AG04449 (cell line): ENCODE measurements at places on chromosomes 13 and 19.

GRCh38 chr13:34087791-34088190, 269.8 kb downstream of the RFC3 start:
- DNase-seq, result no peak

DNA sequence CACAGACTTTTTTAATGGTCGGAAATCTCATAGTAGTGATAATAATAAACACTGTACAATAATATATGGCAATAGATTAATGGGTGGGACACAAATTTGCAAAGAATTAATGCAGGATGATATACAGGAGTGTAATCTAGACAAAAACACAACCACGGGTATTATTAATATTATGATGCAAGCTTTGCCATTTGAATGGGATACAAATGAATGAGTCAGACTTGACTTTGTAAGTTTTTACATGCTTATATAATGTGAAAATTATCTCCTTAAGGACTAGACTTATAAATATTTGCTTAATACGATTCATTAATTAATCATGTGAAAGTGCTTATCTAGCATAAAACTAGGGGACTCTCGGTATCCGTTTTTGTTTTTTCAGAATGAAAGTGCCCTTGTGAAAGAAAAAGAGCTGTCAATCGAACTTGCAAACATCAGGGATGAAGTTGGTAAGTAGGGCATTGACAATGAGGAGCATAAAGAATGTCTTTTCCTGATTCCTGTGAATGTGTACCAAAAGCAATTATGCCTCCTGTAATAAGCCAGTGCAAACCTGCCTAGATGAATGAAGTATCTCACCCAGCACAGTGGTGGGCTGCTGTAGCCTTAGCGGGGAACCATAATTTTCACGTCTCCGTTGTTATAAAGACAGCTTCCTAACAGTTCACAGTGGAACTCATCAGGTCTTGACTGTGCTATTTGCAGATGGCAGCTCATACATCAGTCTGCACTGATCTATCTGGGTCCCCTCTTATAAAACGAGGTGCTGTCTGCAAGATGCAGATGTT, 155.7 kb downstream of the SLC7A1 start:
- DNase-seq, result no peak

DNA sequence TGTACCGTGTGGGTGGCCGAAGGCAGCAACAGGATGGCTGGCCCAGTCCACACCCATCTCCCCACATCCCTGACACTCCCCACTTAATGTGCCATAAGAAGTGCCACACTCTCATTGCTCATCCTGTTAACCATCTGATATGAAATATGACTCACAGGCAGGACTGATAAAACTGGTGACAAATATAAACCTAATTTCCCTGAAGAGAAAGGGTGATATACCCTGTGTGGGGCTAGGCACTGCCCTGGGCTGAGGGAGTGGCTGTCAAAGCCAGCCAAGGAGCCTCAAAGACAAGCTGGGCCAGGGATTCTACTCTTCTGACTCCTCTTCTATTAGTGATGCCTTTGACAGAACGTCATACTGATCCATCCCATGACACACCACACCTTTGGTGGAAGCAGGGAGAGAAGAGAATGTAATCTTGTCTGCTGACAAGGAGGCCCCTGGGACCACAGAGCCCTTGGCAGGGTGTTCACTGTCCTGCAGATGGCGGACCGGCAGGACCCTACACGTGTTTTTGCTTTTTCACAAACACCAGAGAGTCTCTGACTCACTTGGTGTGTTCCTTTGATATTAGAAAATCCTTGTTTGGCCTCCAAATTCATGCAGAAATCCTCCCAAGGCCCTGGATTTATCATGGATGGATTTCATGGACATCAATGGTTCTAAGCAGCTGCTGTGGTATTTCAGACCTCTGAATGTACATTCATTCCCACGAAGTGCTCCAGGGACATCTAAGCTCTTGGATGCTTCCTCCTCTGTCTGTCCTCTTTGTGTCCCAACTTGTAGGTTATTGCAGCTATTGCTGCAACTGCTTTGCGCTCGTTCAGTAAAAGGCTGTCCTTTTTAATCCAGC, 98.0 kb upstream of the WASF3 start:
- DNase-seq, result no peak

DNA sequence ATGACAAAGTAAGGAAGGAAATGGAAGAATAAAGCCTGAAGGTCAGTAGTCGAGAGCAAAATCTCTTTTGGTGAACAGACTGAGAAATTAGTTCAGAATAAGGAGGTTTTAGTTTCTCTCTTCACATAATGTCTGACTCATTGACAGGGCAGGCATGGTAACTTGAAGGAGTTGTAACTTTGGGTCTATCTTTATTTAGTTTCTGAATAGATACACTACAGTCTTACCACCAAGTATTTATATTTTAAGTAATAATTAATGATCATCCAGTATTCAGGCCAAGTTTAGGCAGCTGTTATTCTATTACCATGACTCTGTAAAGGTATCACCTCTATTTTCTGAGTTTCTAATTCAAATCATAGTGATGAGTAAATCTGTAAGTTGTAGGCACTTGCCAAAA, 219.9 kb downstream of the SPRY2 start:
- no peak for DNase-seq

- DNase-seq, result no peak
Measured at GRCh38 chr19:49417088-49417487, 6.2 kb downstream of the PTH2 start.

GRCh38 chr19:12756150-12756883, 4.7 kb downstream of the BEST2 start:
- no peak for DNase-seq

- no peak for DNase-seq
Measured at GRCh38 chr19:46009530-46010510, 13.0 kb downstream of the PGLYRP1 start.

DNA sequence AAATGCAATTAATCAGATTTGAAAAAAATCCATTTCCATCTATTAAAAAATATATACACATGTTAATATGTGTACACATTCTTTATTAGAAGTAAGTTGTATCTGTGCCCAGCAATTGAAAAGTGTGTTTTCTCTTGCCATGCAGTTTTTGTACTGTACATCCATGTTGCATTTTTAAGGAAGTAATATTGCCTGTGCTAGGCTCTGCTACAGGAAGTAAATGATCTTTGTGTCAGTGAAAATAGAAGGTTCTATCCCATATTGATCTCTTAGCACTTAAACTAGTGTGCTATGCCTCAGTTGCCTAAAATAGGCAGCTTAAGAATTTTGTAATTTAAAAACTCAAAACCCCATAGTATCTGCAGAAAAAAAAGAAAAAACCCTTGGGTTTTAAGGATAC, 122.5 kb downstream of the CDK8 start:
- DNase-seq, result no peak

GRCh38 chr13:100491164-100491842, 97.3 kb downstream of the GGACT start:
- DNase-seq, result no peak

DNA sequence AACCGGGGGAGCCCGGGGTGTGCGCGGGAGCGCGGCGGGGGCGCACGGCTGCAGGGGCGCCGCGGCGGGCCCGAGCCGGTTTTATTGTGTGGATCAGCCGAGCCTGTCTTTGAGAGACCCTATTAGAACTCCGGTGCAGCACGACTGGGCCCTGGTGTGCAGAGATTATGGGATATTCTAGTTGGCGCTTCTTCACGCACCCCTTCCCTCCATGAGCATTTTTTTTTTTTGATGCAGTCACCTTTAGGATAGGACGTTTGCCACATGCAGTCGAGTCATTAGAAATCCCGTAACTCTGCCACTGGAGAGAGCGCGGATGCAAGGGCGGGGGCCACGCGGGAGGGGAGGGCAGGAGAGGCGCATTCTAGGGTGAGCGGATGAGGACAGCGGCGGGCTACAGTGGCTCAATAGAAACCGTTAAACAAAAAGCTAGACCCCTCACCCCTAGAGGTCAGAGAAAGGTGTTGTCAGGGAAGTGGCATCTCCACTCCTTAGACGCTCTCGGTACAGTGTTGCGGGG, 3.7 kb downstream of the FGF9 start:
- no peak for DNase-seq

DNA sequence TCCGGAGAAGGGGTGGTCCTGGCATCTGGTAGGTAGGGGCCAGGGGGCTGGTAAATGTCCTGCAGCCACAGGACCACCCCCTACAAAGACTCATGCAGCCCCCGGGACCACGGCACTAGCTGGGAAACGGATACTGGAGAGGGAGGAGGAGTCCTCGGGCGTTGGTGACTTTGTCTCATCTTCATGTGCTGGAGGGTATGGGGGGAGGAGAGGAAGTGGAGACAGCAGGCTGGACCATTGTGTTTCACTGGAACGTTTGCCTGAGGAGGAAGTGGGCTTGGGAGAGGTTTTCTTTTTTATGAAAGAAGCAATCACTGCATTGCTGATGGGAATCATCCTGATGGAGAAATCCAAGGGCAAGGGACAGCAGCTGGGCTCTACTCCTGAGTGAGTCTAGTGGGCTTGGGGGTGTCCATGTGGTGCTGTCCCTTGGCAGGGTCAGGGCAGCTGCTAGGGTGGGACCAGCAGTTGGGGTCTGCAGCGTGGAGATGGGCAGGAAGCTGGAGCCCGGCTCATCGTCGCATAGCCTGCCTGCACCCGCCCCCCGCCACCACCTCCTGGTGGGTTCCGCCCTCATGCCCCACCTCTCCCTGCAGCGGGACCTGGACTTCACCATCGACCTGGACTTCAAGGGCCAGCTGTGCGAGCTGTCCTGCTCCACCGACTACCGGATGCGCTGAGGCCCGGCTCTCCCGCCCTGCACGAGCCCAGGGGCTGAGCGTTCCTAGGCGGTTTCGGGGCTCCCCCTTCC, 1.7 kb upstream of the ADM5 start:
- DNase-seq, result no peak

DNA sequence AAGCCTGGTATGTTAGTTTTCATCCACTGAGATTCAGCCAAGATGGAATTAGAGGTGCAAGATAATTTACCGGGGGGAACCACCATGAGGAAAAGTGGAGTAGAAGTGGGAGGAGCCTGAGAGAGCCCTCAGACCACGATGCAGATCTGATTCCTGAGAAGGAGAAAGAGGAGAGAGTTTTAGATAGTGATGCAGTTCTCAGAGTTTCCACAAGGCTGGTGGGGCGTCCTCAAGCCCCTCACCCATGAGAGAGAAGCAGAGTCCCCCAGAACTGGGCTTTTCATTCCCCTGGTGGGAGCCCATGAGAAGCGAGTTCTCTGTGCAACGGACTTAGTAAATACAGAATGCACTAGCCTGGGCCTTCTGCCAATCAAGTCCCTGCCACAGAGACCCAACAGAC, 18.1 kb downstream of the CEACAM5 start:
- no peak for DNase-seq

GRCh38 chr13:43546251-43546650, 240.5 kb downstream of the ENOX1 start:
- DNase-seq, result no peak

- no peak for DNase-seq
Measured at GRCh38 chr13:46321494-46322225, 65.4 kb downstream of the RUBCNL start.

- no peak for DNase-seq
Measured at GRCh38 chr13:110978390-110978789, 63.5 kb upstream of the ANKRD10 start.

DNA sequence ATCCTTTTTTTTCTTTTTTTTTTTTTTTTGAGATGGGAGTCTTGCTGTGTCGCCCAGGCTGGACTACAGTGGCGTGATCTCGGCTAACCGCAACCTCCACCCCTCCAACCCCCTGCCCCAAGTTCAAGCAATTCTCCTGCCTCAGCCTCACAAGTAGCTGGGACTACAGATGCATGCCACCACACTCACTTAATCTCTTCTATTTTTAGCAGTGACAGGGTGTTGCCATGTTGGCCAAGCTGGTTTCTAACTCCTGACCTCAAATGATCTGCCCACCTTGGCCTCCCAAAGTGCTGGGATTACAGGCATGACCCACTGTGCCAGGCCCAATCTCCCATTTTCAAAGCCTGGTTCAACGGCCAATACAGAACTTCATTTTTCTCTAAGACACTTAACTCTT, 9.1 kb downstream of the FOXO1 start:
- no peak for DNase-seq

DNA sequence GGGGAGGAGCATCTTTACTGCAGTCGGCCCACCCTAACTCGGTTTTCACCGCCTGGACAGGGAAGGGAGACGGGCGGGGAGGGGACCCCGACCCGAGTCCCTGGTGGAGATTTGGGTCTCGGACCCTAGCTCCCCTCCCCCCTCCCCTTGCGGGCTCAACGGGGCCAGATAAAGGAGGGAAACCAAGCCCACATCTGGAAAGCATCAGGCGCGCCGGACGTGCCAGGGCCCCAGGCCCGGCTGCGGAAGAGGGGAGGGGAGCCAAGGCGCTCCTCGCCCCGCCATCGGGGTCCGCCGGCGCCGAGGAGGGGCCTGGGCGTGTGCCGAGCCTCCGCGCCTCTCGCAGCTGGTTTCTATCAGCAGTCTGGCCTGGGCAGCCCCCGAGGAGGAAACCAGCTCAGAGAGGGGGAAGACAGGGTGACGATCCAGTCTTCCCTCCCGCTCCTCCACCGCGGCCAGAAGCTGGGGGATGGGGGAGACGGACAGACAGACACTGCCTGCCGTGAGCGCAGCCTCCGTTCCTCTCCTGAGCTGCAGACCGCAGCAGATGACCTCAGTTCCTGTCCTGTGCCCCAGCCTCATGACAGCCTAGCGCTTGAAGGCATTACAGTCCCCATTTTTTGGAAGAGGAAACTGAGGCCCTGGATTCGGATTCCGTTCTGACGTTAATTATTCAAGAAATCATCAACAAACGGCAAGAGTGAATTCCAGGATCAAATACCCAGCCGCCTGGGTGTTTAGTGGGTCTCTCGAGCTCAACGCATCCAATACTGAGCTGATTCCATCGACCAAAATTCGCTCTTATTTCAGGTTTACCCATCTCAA, 3.6 kb upstream of the GNG8 start:
- no peak for DNase-seq

GRCh38 chr13:61013796-61014195, 401.9 kb downstream of the PCDH20 start:
- DNase-seq, result no peak

GRCh38 chr19:1013218-1013617, 7.7 kb downstream of the TMEM259 start:
- no peak for DNase-seq

DNA sequence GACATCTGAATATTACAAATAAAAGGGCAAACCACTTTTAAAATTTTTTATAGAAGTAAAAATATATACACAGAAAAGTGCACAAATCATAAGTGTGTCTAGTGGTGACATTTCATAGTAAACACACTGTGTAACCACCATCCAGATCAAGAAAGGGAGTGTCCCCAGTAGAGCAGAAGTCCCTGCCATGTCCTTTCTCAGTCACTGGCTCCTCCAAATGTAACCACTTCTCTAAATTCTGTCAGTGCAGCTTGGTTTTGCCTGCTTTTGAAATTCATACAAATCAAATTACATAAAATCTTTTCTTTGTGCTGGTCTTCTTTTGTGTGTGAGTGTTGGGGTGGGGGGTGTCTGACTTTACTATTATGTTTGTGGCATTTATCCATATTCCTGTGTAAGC, 116.5 kb downstream of the RBM26 start:
- no peak for DNase-seq

DNA sequence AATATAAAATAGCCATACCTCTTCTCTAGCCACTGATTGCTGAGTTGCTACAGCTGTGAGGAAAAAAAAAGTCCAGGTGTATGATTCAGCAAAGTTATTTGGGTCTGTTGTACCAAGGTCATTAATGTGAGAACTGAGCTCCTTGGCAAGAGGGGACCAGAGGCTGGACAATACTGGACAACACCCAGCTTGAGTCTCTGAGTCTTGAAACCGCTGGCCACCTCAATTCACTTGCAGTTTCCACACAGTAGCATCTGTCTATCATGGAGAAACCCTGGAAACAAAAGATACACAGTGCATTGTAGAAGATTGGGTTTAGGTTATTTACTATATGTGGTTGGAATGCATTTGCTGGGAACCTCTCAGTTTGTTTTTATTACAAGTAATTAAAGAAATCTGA, 60.4 kb downstream of the WDFY2 start:
- no peak for DNase-seq
